ENCODE measurements at places on chromosomes 12 and 14.

GRCh38 chr12:15982471-15982870, 71.3 kb downstream of the DERA start:
- DNase-seq: peak; percentile 68

DNA sequence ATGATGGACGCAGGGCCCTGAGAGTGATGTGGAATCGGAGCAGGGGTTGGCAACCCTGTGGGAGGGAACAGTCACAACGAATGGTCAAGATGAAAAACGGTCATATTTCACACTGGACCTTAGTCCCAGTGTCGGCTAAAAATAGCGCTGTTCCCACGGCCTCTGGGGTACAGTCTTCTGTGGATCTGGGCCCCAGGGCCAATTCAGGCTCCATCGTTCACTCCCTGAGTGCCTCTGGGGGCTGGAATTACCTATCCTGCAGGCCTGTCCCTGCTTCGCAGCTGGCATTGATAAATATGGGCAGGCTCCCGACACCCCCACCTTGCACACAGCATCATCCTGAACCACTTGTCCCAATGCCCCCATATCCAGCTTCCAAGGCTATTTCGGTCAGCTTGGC, 18.6 kb downstream of the GSC start:
- no peak for DNase-seq

DNA sequence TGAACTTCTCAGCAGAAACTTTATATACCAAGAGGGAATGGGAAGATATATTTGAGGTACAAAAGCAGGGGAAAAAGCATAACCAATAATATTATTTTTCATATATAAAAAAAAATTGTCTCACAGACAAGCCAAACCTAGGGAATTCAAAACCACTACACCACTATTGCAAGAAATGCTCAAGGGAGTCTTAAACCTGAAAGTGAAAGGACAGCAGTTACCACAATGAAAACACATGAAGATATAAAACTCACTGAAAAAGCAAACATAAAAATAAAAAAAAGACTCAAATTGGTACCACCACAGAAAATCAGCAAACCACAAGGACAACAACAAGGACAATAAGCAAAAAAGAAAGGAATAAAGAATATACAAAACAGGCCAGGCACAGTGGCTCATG, 131.9 kb downstream of the CEP128 start:
- no peak for DNase-seq

- no peak for DNase-seq
Measured at GRCh38 chr14:21256539-21257393, 12.5 kb downstream of the HNRNPC start.

DNA sequence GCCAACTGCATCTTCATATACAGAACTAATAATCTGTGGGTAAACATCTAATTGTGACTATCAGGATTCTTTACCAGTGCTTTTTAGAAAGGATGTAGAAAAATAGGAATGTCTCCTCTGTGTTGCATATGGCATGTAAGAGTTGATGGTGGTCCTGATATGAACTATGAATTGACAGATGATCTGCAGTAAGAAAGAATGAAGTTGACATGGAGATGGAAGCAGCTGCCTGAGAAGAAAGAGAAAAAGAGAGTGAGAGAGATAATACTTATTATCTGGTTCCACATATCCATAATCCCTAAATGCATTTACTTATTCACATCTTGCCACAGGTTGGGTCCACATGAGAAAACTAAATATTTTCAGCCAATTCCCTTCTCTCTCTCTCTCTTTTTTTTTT, 1022.9 kb downstream of the SLC6A15 start:
- no peak for DNase-seq

DNA sequence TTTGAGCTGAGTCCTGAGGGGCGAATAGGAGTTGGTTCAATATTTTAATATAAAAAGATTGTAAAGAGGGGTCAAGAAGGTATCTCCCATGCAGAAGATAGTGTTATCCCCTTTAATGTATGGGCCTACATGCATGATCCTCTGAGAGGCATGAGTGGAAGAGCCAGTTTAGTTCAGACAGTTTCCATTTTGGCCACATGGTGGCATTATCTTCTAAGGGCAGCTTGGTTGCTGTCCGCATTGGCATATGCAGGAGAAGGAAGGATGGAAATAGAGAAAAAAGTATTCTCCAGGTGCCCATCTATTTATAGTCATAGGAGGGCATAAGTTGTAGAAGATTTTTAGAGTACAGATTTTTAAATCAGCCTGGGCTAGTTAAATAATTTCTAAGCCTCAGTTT, 5.4 kb downstream of the SAMD4A start:
- DNase-seq: peak; percentile 55

- no peak for DNase-seq
Measured at GRCh38 chr14:40402957-40403356, 970.7 kb upstream of the FBXO33 start.

DNA sequence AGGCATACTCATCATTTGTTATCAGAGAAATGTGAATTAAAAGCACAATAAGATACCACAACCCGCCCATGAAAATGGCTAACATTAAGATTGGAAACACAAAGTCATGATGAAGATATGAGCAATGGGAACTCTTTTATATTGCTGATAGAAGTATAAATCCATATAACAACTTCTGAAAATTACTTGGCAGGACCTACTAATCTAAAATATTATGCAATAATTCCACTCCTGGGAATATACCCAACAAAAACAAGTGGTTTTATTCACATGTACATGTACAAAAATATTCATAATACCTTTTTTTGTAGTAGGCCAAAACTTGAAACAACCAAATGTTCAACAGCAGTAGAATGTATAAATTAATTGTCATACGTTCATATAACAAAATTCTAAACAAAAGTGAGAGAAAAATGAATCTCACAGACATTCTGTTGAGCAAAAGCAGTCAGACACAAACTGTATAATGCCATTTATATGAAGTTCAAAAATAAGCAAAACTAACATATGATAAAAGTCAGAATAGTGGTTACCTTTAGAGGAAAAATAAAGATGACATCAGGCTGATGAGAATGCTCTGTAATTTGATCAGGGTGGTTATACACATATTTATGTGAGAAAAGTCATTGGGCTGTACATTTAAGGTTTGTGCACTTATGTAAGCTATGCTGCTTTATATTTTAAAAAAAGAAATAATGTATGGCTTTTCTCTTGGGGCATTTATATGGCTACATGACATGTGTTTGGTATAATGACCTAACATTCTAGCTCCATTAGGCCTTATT, 309.2 kb upstream of the KITLG start:
- peak; percentile 65 for DNase-seq

GRCh38 chr14:55351111-55351510, 60.5 kb downstream of the ATG14 start:
- no peak for DNase-seq

GRCh38 chr14:78344290-78344689, 174.1 kb downstream of the NRXN3 start:
- no peak for DNase-seq

DNA sequence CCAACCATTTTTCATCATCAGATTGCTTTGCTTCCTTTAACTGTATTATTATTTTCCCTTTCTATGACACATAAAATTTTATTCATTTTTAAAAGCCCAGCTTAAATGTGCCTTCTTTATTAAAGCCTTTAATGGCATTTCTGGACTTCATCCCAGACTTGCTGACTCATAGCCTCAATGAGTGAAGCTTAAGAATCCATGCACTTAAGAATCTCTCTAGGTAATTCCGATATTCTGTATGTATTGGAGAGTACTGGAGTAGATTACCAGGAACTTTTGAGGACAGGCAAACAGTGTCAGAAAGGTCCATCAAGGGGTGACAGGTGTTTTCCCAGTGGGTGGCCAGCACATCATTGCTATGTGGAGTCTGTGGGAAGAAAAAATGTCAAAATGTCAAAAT, 107.9 kb downstream of the PTPRQ start:
- DNase-seq: peak; percentile 98

DNA sequence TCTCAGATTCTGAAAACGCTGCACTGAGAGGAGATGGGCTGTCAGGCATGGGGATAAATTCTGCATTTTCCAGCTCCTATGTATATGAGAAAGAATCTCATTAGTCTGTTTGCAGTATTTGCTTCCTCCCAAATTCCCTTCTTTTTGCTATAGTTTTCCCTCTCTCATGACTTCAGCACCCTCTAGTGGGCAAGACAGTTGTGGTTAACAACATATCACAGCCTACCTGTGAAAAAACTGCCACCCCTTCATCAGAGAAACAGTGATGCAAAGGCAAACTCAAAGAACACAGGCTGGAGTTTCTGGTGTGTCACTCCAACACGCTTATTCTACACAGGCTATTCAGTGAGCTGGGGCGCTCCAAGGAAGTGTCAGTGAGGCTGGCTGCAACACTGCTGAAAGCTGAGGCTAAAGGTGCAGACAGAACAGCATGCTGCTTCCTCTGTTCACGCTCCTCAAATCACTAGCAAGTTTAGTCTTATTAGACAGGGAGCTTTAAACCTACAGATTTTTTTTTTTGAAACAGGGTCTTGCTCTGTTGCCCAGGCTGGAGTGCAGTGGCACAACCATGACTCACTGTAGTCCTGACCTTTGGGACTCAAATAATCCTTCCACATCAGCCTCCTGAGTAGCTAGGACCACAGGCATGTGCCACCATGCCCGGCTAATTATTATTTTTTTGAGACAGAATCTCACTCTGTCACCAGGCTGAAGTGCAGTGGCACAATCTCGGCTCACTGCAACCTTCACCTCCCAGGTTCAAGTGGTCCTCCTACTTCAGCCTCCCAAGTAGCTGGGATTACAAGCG, 19.3 kb downstream of the ZC2HC1C start:
- peak; percentile 63 for DNase-seq

DNA sequence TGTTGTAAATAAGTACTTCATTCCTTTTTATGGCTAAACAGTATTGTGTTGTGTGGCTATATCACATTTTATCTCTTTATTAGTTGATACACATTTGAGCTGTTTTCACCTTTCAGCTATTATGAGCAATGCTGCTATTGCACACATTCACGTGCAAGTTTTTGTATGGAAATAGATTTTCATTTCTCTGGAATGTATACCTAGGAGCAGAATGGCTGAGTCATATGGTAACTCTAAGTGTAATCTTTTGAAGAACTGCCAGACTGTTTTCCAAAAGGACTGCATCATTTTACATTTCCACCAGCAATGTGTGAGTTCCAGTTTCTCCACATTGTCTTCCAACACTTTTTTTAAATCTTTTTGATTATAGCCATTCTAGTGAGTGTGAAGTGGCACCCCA, 134.0 kb downstream of the SRGAP1 start:
- DNase-seq: peak; percentile 78

DNA sequence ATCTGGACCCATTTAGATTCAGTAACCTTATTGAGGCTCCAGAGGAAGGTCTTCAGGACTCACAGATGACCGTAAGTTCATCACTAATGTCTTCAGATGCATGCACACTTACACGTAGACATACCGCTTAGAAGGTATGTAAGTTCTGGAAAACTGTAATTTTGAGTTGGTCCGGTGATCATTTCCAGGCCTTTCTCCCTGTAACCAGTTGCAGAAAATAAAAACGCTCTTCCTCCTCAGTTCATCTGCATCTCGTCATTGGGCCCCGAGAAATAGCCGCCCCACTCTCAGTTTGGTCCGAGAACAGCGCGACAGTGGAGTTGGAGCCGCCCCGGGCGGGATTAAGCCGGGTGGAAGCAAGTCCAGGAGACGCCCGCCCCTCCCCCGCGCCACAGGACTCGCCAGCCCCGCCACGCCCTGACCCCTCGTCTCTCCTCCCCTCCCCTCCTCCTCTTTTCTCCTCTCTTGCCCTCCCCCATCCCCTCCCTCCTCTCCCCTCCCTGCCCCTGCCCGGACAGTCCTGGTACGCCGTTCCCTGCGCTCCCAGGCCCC, 83.7 kb downstream of the TNFAIP2 start:
- peak; percentile 36 for DNase-seq

GRCh38 chr14:75752907-75753594, 92.0 kb downstream of the TTLL5 start:
- DNase-seq: peak; percentile 30

DNA sequence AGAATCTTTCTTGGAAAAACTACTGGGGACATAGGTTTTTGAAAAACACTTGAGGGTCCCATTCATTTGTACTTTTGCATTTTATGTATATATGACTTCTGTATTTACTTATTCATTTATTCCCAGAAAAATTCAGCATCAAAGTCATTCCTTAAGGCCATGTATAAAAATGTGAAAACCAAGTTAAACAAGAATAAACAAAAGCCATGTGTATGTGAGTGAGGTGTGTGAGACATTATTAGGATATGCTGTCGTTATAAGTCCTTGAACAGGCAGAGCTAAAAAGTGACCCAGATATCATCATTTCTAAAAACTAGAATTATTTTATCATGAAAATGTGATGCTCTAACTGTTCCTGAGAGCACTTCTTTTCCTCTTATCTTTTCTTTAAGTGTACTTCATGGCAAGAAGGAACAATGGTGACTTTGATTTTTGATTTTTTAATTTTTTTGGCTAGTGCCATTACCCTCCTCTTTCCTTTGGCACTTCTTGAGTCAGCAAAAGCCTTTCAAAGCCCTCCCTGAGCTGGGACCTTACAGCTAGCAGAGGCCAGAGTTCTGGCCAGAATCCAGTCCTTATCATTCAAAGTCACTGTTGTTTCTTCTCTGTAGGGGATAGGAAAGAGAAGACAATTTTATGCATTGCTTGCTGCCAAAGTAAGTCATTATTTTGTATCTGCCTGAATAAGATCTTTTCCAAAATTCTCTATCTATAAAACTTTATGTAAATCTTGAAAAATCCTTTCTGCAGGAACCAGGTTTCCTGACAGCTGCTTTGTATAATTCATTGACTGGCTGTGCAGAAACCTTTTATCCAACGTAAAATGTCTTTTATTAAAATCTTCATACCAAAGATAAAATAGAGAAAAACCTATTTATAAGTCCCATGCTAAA, 419.7 kb upstream of the PRICKLE1 start:
- DNase-seq: no peak

DNA sequence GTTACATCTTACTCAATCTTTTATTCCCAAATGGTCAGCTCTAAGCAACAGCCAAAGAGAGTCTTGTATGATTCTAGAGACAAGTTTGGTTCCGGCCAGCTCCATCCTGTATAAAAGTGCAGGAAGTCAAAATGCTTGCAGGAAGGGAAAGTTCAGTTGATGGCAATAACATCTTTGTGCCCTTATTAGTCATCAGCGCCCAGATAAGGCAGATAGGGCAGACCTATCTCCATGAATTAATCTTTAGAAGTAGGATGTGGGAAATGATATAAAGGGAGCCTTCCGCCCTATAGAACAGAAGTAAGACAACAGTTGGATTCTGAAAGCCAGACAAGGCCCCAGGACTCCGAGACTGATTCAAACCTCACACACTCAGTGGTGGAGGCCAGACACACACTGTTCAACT, 6.4 kb downstream of the GNS start:
- DNase-seq: peak; percentile 21

DNA sequence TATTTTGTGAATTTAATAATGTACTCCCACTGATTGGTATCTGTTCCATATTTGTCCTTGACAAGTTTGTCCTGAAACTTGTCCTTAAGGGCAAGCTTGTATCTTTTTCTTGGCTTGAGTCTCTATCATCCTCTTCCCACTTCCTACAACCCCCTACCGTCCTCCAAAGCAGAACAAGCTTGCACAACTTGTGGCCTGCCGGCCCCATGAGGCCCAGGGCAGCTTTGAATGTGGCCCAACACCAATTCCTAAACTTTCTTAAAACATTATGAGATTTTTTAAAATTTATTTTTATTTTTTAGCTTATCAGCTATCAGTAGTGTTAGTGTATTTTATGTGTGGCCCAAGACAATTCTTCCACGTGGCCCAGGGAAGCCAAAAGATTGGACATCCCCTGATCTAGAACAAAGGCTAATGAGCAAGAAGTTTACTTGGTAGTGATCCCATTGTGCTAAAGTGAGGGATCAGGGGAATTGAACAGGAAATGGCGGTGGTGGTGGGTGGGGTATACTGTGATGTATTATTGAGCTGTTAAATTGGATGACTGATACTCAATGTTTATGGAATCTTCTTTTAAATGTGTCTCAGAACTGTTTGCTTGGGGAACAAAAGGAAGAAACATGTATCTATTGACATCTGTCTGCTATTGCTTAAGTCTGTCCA, 37.8 kb downstream of the TMX1 start:
- peak; percentile 62 for DNase-seq
